Thymus (tissue), 14 donors: ENCODE measurements at places on chromosomes 7 and 10.

DNA sequence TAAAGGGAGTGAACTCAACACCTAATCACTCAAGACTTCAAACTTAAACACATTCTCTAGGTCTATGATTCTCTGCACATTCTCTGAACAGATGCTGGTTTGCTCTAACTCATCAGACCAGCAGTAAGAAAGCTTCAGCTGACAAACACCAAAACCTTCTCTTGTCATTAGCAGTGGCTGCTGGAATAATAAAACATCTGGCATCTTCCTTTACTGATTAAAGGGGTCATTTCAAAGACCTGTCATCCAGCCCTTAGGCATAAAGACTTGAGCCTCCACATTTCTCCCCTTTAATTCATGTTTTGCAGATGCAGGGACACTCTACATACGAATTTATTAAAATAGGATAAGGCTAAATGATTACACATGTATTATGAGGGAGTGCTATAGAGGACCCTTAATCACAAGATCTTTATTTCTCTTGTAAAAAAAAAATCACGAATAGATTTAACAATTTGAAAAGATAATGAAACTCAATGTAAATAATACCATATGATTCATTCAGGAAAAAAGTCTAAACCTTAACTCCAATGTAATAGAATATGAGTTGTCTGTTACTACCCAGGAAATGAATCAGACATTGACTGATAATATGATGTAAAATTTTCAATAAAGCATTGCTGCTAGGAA, 152.4 kb upstream of the GNAI1 start:
- no peak for DNase-seq

DNA sequence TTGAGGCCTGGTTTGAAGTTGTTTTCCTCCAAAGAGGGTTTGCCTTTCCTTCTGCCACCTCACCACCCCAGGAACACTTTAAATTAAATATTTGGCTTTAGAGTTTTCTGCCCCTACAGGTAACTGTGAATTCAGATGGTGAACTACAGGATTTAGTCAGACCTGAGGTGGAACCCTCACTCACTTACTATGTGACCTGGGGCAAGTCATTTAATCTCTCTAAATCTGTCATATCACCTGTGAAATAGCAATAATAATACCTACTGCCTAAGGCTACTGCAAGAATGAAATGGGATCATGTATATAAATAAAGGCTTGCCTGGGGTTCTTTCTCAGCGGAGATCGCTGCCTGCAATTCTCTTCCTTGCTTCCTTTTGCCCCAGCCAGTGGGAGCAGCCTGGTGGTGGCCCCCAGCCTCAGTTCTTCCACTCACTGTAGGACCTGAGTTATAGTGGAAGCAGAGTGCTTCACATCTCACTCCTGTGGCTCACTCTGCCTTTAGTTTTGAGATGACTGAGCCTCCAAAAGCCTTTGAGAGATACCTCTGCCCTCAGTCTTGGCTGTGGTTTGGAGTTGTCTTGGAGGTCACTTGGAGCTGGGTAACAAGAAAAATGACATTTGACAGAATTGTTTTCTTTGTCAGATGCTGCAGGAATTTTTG, 6.1 kb upstream of the ANKRD2 start:
- no peak for DNase-seq

DNA sequence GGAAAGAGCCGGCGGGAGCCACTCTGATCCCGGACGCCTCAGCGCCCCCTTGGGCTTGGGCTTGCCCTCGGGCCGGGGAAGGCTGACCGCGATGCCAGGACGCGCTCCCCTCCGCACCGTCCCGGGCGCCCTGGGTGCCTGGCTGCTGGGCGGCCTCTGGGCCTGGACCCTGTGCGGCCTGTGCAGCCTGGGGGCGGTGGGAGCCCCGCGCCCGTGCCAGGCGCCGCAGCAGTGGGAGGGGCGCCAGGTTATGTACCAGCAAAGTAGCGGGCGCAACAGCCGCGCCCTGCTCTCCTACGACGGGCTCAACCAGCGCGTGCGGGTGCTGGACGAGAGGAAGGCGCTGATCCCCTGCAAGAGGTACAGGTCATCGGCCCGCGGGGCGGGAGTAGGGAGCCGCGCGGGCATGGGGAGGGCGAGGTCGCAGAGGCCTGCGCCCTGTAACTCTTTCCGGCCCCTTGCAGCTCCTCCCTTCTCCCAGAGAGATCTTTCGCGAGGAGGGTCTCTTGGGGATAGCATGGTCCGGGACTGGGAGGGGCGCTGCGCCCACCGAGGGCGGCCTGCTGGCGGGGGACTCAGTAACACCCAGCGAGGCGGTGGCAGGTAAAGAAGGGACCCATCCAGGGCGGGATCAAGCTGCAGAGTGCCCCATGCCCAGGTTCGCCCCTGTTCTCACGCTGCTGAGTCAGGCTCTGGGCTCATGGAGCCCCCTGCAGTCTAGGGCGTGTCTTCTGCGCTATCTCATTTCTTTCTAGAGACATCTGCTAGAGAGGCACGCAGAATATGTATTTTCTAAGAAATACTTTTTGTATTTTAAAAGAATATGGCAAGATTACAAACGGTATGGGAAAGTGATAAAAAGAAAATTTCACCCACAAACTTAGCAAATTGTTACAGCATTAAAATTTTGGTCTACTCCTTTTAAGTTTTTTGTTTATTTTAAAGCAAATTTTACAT, 687 bp downstream of the EPDR1 start:
- peak; percentile 56 for DNase-seq

- no peak for DNase-seq
Observed at GRCh38 chr7:105996860-105997737, 34.0 kb downstream of the CDHR3 start.

- DNase-seq, result no peak
Observed at GRCh38 chr10:72772031-72772430, 80.1 kb downstream of the MCU start.

- no peak for DNase-seq
Observed at GRCh38 chr7:11082552-11083213, 109.0 kb downstream of the PHF14 start.

DNA sequence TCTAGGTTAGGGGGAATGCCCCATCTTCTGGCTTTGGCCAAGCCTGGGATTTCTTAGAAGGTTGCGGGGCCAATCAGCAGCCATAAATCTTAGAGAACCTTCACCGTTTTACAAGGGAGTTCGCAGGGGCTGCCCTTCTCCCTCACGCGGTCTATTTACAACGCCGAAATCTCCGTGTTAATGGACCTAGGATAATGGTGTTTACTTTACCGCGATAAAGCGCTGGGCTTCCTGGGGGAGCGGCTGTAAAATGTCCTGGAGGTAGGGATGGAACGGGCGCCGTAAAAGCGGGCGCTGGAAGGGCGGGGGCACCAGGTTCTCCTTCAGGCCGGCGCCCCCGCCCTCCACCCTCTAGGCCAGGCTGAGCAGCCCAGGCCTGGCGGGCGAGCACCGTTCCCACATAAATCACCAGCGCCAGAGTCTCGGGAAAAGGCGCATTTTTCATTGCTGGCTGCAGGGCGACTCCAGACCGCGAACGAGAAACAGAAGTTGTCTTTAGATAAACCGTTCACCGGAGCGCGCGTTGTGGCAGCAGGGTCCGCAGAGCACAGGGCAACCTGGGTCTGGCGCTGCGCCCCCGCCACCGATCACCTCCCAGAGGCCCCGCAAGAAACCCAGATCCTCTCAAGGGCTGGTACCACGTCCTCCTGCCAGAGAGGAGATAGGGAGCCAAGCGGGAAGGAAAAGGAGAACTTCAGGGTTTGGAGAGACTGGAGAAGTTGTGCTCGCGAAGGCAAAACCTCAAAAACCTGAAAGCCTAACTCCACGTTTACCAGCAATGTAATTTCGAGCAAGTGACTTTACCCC, 12.5 kb upstream of the NKX2-3 start:
- no peak for DNase-seq

DNA sequence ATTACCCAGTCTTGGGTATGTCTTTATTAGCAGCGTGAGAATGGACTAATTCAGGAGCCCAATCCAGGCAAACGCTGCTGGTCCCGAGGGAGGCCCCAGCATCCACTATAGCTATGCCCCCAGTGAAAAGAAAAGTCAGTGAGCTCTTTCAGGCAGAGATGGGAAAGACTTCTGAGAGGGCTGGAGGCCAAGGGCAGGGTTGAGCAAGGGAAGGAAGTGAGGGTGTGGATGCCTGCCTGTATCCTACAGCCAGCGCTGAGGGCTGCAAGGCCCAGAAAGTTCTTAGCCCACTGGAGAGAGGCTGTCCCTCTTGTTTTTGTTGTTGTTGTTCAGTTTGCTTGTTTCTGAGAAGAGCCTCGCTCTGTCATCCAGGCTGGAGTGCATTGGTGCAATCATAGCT, 261.6 kb downstream of the ZEB1 start:
- no peak for DNase-seq

DNA sequence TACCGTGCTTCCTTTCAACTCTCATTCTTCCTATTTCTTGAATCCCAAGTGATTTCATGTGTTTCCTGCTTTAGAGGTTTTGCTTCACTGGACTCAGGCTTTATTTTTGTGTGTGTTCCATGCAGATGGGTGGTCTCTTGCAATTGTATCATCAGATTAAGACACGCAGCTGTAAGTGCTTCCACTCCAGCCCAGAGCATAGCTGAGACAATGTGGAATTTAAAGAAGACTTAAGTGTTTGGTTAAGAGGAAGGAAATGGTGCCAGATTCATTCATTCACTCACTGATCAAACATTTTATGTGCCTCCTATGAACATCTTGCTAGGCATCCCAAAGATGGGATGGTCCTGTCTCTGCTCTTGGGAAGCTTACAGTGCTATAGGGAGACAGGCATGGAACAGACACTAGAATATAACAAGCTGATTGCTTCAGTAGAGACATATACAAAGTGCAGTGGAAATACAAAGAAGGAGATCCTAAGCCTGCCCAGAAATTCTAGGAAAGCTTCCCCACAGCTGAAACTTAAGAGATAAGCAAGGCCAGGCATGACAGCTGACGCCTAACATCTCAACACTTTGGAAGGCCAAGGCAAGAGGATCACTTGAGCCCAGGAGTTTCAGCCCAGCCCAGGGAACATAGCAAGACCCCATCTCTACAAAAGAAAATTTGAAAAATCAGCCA, 46.1 kb upstream of the LRRC17 start:
- DNase-seq, result no peak

GRCh38 chr10:32298075-32298812, 48.7 kb downstream of the EPC1 start:
- no peak for DNase-seq

GRCh38 chr7:124152859-124153692, 120.2 kb upstream of the TMEM229A start:
- no peak for DNase-seq

- no peak for DNase-seq
Observed at GRCh38 chr7:7808156-7808555, 89.7 kb upstream of the RPA3 start.

- no peak for DNase-seq
Observed at GRCh38 chr10:97003151-97003803, 171.2 kb downstream of the LCOR start.
